Stimulated activated naive CD4-positive, alpha-beta T cell treated with Interleukin-2 at 50 U/mL for 16 hours (primary cell): ENCODE measurements at places on chromosomes 3 and 15.

DNA sequence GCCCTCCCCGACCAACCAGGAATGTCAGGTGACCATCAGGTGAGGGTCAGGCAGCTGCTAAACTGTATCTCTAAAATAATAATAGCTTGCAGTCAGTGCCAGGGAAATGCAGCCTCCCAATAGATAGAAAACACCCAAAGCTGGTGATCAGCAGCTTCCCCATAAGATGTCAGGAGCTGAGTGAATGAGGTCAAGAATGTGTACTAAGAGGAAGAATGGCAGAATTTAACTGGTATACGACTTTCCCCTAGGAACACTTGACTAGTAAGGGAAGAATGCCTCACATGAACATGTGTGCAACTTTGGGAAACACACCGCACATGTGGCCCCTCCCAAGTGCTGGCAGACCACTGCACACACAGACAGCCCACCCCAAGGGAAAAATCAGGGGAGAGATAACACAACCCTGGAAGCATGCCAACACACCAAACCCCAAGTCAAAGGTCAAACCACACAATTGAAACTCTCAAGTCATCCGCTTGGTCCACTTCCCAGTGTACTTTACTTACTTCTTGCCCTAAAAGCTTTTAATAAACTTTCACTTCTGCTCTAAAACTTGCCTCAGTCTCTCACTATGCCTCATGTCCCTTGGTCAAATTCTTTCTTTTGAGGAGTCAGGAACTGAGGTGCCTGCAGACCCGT, 806.5 kb downstream of the OTOL1 start:
- DNase-seq: no peak

DNA sequence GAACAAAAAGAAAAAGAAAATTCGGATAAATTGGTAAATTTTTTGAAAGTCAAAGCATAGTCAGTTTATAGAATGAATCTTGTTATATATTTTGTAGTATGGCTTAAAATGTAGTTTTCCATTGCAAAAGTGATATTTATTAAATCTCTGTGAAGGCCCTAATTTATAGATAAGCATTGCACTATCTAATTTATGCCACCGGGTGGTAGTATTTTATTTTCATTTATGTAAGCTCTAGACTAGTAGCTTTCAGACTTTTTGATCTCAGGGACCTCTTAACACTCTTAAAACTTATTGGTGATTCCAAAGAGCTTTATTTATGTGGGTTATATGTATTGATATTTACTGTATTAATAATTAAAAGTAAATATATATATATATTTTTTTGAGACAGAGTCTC, 133.9 kb upstream of the LRRFIP2 start:
- DNase-seq: no peak

DNA sequence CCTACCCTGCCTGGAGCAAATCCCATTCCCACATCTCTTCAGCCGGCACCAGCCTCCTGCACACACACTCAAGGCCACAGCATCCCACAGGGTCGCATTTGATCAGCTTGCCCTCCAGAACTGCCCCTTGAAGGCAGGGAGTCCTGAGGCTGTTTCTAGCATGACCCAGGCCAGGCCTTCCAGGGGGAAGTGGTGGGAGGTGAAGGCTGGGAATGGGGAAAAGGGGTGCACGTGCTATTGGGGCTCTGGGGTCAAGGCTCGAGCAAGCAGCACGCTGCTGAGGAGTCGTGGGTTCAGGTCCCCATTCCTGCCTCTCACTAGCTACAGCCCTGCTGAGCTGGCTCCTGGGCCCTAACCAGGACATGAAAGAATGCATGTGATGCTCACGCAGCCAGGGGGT, 24.9 kb downstream of the SEMA7A start:
- DNase-seq: no peak

DNA sequence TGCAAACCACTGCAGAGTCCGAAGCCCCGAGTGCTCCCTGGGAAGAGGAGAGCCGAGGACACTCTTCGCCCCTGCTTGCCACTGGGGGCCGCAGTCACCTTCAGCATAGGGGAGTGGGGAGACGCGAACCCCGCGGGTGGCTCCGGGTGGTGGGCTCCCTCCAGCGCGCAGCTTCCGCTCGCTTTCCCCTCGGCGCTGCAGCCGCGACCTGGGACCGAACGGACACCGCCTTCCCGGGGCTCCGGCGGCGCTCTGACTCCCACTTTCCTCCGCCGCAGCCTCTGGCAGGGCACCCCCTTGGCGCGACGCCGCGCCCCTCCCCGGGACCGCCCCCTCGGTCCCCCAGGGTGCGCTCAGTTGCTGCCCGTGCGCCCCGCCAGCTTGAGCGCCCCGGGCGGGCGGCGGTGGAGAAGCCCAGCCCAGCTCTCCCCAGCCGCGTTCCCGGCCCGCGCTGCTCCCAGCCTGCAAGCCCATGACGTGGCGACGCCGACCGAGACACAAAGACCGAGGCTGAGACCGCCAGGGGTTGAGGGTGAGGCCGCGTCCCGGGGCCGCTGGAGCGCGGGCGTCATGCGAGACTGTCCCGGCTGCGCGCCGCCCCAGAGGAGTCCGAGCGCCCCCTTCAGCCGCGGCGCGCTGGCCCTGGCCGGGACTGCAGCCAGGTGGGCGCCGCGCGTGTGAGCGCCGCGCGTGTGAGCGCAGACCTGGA, at the start of gene MINAR1:
MINAR1 (plus strand) TSS at position 701 of the 709 bp plus-strand sequence. CDS start 23,812 bp downstream, outside the sequence.
- no peak for DNase-seq

DNA sequence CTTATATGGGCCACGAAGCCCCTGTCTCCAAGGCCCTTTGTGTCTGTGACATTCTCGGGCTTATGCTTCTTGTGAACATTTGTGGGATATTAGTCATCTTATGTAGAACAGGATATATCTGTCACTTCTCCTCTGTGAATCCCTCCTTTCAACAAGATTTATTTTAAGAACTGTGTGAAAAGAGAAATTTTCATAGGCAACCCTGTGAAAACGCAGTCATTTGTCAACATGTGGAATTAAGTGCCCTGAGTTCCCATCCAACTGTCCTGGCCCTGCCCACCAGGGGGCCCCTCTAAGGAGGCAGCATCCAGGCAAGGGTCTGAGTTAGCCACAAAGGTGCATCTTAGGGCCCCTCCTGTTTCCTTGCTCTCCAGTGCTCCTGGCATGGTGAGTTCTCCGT, 76.8 kb upstream of the CHRNA7 start:
- DNase-seq: no peak

GRCh38 chr3:85960793-85961192, 1002.0 kb downstream of the CADM2 start:
- no peak for DNase-seq

DNA sequence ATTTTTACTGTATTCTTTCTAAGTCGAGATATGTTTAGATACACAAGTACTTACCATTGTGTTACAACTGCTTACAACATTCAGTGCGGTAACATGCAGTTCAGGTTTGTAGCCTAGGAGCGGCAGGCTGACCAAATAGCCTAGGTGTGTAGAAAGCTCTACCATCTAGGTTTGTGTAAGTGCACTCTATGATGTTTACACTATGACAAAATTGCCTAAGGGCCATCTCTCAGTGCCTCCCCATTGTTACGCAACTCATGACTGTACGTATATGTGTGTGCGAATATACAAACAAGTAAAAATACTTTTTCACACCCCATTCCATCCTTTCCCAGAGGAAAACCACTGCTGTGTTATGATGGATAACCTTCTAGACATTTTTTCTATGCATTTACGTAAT, 44.3 kb downstream of the PXYLP1 start:
- DNase-seq: no peak

GRCh38 chr3:136495213-136495612, 245.1 kb downstream of the PCCB start:
- DNase-seq: no peak

DNA sequence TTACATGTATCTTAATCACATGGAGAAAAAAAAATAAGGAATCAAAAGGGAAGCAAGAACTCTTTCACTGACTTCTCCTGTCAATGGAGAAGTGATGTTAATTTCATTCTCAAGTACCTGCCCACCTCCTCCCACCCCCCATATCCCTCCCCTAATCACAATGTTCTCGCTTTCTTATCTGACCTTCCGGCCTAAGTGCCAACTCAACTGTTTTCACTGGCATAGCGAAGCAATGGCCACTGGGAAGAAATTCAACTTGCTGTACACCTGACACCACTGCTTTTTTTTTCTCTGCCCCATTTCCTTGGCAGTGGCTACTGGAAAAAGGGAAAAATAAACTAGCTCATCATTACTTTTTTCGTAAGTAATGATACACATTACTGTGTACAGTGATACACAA, 3.8 kb downstream of the SGO1 start:
- no peak for DNase-seq

- DNase-seq: no peak
Measured at GRCh38 chr3:69058180-69058946, 6.2 kb upstream of the TMF1 start.
